ENCODE measurements at places on chromosomes 16 and 17. TPM values are rescaled to one million over a fixed set of nuclear protein-coding genes. Genes with fewer than 3 reads are reported as not detected.

ADAMTS18 gene
- 0.19 TPM for total RNA-seq

SCARF1 gene
- 1.6 TPM for total RNA-seq

CEP295NL gene
- 1.4 TPM for total RNA-seq

RDM1 gene
- 4.8 TPM for total RNA-seq

VASN gene
- 9.6 TPM for total RNA-seq

- DNase-seq: no peak
- H3K27me3 ChIP-seq: no peaks in the 10 kb centered on the region
- H3K36me3 ChIP-seq: no peaks in the 10 kb centered on the region
- H3K4me1 ChIP-seq: no peaks in the 10 kb centered on the region
- no peak overlapping the region for H3K4me3 ChIP-seq
Observed at GRCh38 chr17:61136296-61136695, 263.3 kb upstream of the TBX2 start.

DNA sequence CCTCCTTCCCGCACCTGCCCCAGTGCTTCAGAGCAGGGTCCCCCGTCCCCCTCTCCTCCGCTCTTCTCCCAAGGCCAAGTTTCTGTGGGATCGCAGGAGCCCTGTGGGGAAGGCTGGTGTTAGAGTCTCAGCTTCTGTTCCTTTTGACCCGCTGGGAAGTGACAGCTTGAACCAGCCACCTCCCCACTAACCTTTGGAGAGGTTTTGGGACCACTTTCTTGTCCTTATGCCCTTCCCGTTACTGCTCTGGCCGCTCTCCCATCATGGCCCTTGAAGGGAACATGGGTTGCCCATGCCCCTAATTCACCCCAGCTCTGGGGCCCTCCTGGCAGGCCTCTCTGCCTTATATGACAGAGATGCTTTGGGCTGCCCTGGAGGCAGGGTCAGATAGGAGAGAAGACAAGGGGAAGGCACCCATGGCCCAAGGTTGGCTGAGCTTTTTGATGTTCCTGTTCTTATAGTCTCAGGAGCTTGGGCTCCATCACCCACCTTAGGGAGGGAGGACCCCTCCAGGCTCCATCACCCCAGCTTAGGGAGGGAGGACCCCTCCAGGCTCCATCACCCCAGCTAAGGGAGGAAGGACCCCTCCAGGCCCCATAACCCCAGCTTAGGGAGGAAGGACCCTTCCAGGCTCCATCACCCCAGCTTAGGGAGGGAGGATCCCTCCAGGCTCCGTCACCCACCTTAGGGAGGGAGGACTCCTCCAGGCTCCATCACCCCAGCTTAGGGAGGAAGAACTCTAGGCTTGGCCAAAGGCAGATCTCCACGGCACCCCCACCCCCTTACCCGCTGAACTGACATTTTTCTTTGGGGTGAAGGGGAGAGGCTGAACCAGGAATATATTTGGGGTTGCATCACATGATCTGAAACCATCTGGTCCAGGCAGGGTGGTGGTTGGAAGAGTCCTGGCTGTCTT is 45.0 kb downstream of the NT5M start:
- H3K4me1 ChIP-seq: peaks cover 8% of the 10 kb centered on the region
- DNase-seq: no peak
- no peaks in the 10 kb centered on the region for H3K27me3 ChIP-seq

DNA sequence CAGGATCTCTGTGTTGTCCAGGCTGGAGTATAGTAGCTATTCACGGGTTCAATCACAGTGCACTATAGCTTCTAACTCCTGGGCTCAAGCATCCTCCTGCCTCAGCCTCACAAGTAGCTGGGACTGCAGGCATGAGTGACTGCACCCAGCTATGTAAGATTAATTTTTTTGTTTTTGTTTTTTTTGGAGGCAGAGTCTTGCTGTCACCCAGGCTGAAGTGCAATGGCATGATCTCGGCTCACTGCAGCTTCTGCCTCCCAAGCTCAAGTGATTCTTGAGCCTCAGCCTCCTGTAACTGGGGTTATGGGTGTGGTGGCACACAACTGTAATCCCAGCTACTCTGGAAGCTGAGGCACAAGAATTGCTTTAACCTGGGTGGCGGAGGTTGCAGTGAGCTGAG is 15.8 kb downstream of the PPM1D start:
- no peak overlapping the region for H3K27ac ChIP-seq
- no peak for DNase-seq
- no peaks in the 10 kb centered on the region for H3K36me3 ChIP-seq
- no peaks in the 10 kb centered on the region for H3K27me3 ChIP-seq
- H3K4me3 ChIP-seq: no peak overlapping the region

GRCh38 chr17:6702567-6703215 is 10.5 kb downstream of the SLC13A5 start:
- H3K27ac ChIP-seq: no peak overlapping the region
- H3K27me3 ChIP-seq: no peaks in the 10 kb centered on the region
- no peak overlapping the region for H3K4me3 ChIP-seq
- H3K4me1 ChIP-seq: no peaks in the 10 kb centered on the region

DNA sequence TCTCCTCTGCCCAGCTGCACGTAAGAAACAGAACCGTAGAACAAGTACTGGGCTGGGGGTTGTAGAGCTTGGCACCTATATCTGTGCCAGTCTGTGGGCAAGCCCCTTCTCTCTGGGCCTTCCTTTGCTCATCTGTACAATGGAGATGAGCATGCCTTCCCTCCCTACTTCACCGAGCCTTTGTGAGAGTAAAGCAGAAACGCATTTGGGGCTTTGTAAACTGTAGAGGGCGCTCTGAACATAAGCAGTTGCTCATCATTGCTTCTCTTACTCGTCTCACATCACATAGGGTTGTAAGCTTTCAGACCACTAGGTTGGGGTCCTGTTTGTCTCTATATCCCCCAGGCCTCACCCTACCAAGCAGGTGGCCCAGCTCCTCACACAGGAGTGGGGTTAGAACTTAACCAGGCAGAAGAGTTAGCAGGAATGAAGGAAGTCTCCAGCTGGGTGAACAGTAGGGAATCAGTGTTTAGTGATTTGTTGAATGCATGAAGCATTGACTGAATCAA is 15.1 kb downstream of the SAMD14 start:
- no peak overlapping the region for H3K4me3 ChIP-seq
- no peak overlapping the region for H3K27ac ChIP-seq
- no peaks in the 10 kb centered on the region for H3K36me3 ChIP-seq
- H3K4me1 ChIP-seq: peaks cover 11% of the 10 kb centered on the region
- peak; percentile 66 for DNase-seq

GRCh38 chr17:67244431-67245072 is 444 bp downstream of the HELZ start:
- DNase-seq: no peak
- H3K27ac ChIP-seq: peak overlapping the region; percentile 37
- H3K4me3 ChIP-seq: peak overlapping the region; percentile 85
- peaks cover 11% of the 10 kb centered on the region for H3K4me1 ChIP-seq
- no peaks in the 10 kb centered on the region for H3K27me3 ChIP-seq

- peaks cover 4% of the 10 kb centered on the region for H3K4me1 ChIP-seq
- no peaks in the 10 kb centered on the region for H3K27me3 ChIP-seq
- H3K36me3 ChIP-seq: no peaks in the 10 kb centered on the region
- no peak for DNase-seq
Observed at GRCh38 chr17:67602444-67602843, 115.3 kb upstream of the NOL11 start.

DNA sequence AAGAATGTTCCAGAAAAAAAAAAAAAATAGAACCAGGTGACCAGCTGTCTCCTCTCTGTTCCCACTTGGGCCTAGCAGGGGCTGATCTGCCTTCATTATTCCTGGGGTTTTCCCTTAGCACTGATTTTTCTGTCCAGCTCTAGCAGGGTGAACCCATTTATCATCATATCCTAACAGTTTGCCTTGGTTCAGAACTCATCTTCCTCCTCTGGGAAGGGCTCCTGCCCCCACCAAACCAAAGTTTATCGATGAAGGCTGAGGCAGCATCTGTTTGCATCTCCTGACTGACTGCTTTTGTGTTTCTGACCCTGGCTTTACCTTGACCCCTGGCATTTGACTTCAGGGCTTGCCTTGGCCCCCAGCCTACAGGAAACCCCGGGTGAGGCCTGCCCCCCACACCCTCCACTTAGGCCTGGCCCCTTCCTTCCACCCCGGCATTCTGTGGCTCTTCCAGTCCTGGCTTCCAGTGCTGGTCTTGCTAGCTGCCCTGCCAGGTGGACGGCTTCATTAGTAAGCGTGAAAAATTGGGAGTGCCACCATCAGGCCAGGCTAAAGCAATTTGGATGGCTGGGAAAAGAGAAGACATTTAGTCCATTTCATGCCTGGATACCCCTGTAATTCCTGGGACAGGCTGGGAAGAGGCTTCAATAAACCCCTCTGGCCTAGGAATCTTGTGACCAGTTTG is 164.9 kb downstream of the CCDC182 start:
- no peak for DNase-seq
- no peak overlapping the region for H3K4me3 ChIP-seq
- H3K27ac ChIP-seq: no peak overlapping the region
- H3K4me1 ChIP-seq: peaks cover 2% of the 10 kb centered on the region

DNA sequence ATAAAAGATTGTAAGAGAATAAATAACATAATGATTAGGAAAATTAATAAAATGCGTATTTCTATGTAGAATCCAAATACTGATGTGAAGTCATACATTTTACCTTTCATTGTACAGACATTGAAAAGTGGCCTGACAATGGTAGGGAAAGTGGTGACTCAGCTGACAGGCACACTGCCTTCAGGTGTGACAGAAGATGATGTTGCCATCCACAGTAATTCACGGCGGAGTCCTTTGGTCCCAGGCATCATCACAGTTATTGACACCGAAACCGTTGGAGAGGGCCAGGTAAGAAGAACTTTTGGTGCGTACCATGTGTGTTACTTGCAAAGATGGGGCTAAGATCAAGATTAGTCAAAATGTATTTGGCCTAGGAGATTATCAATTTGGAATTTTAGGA is 232.8 kb downstream of the BCAS3 start:
- no peak overlapping the region for H3K4me3 ChIP-seq
- no peaks in the 10 kb centered on the region for H3K27me3 ChIP-seq
- H3K27ac ChIP-seq: no peak overlapping the region
- no peaks in the 10 kb centered on the region for H3K36me3 ChIP-seq

- peaks cover 26% of the 10 kb centered on the region for H3K36me3 ChIP-seq
- no peaks in the 10 kb centered on the region for H3K27me3 ChIP-seq
- H3K27ac ChIP-seq: no peak overlapping the region
- DNase-seq: no peak
- no peak overlapping the region for H3K4me3 ChIP-seq
Observed at GRCh38 chr17:46929413-46929812, 6.5 kb downstream of the GOSR2 start.

DNA sequence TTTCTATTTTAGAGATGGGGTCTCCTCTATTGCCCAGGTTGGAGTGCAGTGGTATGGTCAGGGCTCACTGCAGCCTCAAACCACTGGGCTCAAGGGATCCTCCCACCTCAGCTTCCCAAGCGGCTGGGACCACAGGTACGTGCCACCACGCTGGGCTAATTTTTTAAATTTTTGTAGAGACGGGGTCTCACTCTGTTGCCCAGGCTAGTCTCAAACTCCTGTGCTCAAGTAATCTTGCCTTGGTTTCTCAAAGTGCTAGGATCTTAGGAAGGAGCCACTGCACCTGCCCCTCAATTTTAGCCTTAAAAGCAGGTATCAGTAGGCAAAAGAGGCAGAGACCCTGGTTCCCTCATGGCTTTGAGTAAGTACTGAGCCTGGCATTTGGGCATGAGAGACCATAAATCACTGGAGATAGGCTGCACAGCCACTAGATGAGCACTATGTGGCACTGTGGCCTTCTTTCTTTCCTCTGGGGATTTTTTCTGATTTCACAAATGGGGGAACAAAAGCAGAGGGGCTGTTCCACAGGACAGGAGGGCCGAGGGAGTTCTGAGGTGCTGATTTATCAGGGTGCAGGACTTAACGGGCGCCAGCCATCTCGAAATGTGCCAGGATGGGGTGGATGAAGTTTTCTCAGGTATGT is 82.2 kb downstream of the PLXDC1 start:
- H3K27ac ChIP-seq: no peak overlapping the region
- no peaks in the 10 kb centered on the region for H3K36me3 ChIP-seq
- no peaks in the 10 kb centered on the region for H3K4me1 ChIP-seq

DNA sequence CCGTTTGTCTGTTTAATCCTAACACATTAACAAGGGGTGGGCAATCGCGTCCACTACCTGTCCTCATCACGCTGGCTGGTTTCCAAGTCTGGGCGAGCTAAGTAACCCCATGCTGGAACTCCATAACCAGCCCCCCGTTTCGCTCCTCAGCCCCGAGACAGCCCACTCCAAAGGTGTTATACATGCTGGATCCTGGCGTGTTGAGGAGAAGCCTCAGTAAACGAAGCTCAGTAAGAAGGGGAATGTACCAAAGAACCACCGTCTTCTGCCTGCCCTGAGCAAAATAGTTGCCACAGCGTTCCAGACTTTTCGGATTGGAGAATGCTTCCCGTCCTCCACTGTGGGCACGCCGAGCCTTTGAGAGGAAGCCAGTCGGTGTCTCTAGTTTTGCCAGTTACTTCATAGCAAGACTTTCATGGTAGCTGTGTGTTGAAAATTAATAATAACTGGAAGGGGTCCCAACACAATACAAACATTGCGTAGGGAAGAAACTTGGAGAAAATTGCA is 16.1 kb upstream of the C17orf78 start:
- peak overlapping the region; percentile 69 for H3K27ac ChIP-seq
- H3K27me3 ChIP-seq: no peaks in the 10 kb centered on the region
- H3K4me1 ChIP-seq: no peaks in the 10 kb centered on the region

DNA sequence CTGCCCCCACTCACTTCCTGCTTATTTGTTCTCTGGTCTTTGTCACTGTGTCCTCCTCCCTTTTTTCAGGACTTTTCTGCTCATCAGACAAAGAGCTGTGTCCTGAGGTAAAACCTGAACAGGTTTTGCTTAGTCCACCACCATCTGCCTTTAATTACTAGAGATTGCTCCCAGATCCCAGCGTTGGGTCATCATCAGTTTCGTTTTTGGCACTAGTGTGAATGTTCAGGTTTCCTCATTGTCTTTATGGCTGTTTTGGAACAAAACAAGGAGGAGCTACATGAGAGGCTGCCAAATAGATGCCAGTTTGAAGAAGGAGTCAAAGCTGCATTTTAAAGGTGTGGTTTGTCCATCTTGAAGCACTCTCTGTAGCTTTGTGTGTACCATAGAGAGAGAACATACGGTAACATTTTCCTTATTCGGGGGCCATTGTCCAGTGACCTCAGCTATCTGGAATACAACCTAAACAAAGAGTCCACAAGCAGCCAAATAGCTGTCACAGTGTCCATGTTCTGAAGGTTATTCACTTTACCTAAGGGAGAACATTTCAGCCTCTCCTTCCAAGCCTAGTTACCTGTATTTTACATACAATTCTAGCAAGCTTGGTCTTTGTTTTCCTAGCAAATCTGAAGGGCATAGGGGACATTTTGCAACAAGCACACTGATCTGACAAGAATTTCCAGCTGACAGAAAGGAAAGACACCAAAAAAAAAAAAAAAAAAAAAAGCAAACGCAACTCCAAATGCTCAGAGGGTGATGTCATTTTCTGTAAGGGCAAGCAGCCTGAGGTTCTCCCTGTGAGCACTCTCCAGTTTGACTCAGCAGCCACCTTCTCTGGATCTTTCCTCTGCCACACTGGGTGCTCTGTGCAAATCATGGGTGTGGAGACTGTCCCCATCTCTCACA is 196.1 kb downstream of the NTN1 start:
- H3K36me3 ChIP-seq: no peaks in the 10 kb centered on the region
- no peak overlapping the region for H3K27ac ChIP-seq
- H3K27me3 ChIP-seq: no peaks in the 10 kb centered on the region
- no peak for DNase-seq

- H3K4me1 ChIP-seq: peaks cover 8% of the 10 kb centered on the region
- no peaks in the 10 kb centered on the region for H3K27me3 ChIP-seq
- no peak for DNase-seq
- no peak overlapping the region for H3K4me3 ChIP-seq
Observed at GRCh38 chr17:5921512-5922282, 148.5 kb upstream of the WSCD1 start.
